ENCODE measurements at places on chromosomes 12 and 14. TPM values are rescaled to one million over a fixed set of nuclear protein-coding genes. Genes with fewer than 3 reads are reported as not detected.

DNA sequence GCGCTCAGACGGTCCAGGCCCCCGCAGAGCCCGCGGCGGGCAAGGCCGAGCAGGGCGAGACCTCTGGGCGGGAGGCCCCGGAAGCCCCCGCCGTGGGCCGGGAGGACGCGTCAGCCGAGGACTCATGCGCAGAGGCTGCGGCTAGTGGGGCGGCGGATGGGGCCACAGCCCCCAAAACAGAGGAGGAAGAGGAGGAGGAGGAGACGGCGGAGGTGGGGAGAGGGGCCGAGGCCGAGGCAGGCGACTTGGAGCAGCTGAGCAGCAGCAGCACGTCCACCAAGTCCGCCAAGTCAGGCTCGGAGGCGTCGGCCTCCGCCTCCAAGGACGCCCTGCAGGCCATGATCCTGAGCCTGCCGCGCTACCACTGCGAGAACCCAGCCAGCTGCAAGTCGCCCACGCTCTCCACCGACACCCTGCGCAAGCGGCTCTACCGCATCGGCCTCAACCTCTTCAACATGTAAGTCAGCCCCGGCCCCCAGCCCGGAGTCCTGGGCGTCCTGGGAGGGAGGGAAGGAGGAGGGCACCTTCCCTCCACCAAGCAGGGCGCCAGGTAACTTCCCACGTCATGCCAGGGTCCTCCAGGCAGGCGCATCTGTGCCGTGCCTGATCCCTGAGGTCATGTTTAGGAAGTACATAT, 72.4 kb downstream of the IQSEC3 start:
- peak overlapping the region; percentile 44 for H3K4me3 ChIP-seq
- DNase-seq, result peak; percentile 67
- peaks cover 23% of the 10 kb centered on the region for H3K27me3 ChIP-seq
- no peaks in the 10 kb centered on the region for H3K4me1 ChIP-seq

GRCh38 chr12:40464121-40464520, 228.1 kb upstream of the CNTN1 start:
- DNase-seq, result no peak
- no peaks in the 10 kb centered on the region for H3K27me3 ChIP-seq
- H3K36me3 ChIP-seq, result no peaks in the 10 kb centered on the region

GRCh38 chr12:54025499-54026405, 2.5 kb upstream of the HOXC6 start:
- H3K4me3 ChIP-seq, result no peak overlapping the region
- no peak overlapping the region for H3K27ac ChIP-seq
- H3K36me3 ChIP-seq, result no peaks in the 10 kb centered on the region
- DNase-seq, result no peak

DNA sequence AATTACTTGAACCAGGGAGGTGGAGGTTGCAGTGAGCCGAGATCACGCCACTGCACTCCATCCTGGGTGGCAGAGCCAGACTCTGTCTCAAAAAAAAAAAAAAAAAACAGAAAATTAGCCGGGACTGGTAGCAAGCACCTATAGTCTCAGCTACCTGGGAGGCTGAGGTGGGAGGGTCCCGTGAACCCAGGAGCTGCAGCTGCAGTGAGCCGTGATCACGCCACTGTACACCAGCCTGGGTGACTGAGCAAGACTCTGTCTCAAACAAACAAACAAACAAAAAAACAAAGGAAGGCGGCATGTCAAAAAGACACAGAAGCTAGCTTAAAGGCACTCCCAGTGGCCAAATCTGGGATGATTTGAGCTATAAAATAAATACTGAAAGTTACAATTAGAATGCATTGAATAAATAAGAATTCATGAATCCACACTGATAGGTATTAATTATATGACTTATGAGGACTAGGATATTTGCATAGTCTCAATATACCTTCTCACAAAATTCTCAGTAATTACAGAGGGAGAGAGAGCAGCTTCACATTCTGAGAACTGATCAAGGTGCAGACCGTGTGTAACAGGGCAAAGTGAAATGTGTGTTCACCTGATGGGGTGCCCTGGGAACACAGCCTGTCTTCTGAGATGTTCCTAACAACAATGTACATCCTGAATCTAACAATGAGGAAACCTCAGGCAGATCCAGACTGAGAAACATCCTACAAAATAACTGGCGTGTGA, 42.7 kb upstream of the GPR132 start:
- H3K4me1 ChIP-seq, result no peaks in the 10 kb centered on the region
- H3K36me3 ChIP-seq, result no peaks in the 10 kb centered on the region
- H3K4me3 ChIP-seq, result no peak overlapping the region
- H3K27me3 ChIP-seq, result peaks cover 6% of the 10 kb centered on the region
- no peak for DNase-seq
- no peak overlapping the region for H3K27ac ChIP-seq

- H3K4me1 ChIP-seq, result no peaks in the 10 kb centered on the region
- H3K36me3 ChIP-seq, result no peaks in the 10 kb centered on the region
- DNase-seq, result no peak
- no peak overlapping the region for H3K4me3 ChIP-seq
- peaks cover 7% of the 10 kb centered on the region for H3K27me3 ChIP-seq
- H3K27ac ChIP-seq, result no peak overlapping the region
Measured at GRCh38 chr12:34363050-34363673, 340.9 kb downstream of the ALG10 start.

GRCh38 chr12:2082321-2082720, 29.5 kb downstream of the CACNA1C start:
- H3K27ac ChIP-seq, result no peak overlapping the region
- H3K36me3 ChIP-seq, result no peaks in the 10 kb centered on the region
- no peaks in the 10 kb centered on the region for H3K27me3 ChIP-seq
- H3K4me3 ChIP-seq, result no peak overlapping the region
- DNase-seq, result no peak

- no peaks in the 10 kb centered on the region for H3K4me1 ChIP-seq
- H3K36me3 ChIP-seq, result no peaks in the 10 kb centered on the region
Measured at GRCh38 chr14:87667659-87668058, 325.3 kb downstream of the GALC start.

DNA sequence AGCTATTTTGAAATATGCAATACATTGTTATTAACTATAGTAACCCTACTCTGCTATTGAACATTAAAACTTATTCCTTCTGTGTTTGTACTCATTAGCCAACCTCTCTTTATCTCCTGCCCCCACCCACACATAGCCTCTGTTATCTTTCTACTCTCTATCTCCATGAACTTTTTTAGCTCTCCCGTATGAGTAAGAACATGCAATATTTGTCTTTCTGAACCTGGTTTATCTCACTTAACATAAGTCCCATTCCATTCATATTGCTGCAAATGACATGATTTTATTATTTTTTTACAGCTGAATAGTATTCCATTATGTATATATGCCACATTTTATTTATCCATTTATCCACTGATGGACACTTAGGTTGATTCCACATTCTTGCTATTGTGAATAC, 79.0 kb upstream of the AMIGO2 start:
- no peak for DNase-seq
- no peak overlapping the region for H3K4me3 ChIP-seq
- no peaks in the 10 kb centered on the region for H3K36me3 ChIP-seq
- H3K4me1 ChIP-seq, result peaks cover 14% of the 10 kb centered on the region
- H3K27ac ChIP-seq, result no peak overlapping the region
- H3K27me3 ChIP-seq, result no peaks in the 10 kb centered on the region

- H3K27ac ChIP-seq, result no peak overlapping the region
- no peaks in the 10 kb centered on the region for H3K27me3 ChIP-seq
- H3K36me3 ChIP-seq, result no peaks in the 10 kb centered on the region
- no peak overlapping the region for H3K4me3 ChIP-seq
- H3K4me1 ChIP-seq, result no peaks in the 10 kb centered on the region
Measured at GRCh38 chr14:58947814-58948445, 240.5 kb upstream of the DAAM1 start.

ARHGEF40 gene
- total RNA-seq, result 28.5 TPM

TSHR gene
- not detected for total RNA-seq

OAS2 gene
- 96.4 TPM for total RNA-seq

OVCH1 gene
- total RNA-seq, result 3.2 TPM

TPH2 gene
- total RNA-seq, result not detected
